ENCODE measurements at places on chromosomes 7 and 10.

DNA sequence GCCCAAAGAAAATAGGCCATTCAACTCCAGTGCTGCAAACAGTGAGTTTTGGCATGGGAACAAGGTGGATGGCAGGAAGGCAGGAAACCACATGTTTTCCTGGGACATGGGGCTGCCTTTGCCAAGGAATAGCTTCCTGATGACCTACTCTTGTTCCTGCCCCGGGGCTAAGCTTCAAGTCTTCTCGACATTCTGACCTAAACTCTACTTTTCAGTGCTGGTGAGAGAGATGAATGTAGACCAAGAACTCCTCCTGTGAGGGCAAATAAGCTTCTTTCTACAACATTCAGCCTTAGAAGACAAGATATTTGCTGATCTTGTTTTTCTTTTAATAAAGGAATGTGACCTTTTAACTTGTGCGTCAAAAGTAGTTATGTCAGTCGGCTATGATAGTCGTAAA, 199.0 kb downstream of the GPR37 start:
- no peak for DNase-seq

- DNase-seq = no peak
Observed at GRCh38 chr10:61642676-61643075, 20.1 kb upstream of the CABCOCO1 start.

GRCh38 chr7:47535704-47536628, 45.9 kb downstream of the TNS3 start:
- DNase-seq = no peak

- DNase-seq = no peak
Observed at GRCh38 chr10:49594594-49594993, 15.5 kb upstream of the SLC18A3 start.

DNA sequence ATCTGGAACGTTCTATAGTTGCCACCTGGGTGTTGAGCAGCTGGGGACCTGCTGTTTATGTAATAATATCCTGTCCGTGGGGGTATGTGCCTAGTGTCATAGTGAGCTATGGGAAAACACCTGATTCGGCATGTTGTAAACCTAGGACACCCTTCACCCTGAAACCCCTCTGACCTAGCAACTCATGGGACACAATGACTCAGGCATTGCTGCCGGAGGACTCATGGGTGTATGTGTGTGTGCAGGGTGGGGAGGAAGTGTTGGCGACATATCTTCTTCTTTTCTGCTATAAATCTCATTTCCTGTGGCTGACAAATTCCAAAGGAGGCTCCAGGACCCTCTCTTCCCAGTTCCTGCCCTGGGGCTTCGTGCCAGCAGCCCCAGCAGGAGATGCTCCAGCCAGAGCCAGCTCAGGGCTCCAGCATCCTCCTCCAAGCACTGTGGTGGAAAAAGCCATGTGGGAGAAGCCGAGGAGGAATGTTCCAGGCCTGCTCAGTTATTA, 77.0 kb upstream of the PODXL start:
- DNase-seq = no peak

DNA sequence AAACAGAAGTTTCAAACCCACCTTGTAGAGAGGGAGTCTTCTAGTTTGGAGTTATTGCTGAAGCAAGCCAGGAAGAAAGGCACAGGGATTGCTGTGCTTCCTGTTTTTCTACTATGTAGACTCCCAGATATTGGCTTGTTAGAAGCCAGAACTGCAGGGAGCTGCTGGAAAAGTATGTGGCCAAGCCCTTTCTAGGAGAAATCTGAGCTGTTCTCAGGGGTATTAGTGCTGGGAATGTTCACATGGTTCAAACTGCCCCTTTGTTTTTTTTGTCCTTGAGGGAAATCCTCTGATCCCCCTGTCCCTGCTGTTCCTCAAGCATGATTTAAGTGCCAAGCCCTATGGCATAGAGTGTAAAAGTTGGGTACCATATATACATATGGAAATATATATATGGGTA, 184.0 kb downstream of the CCDC7 start:
- no peak for DNase-seq

GRCh38 chr7:5614600-5614999, 166.9 kb downstream of the RNF216 start:
- DNase-seq = no peak

- DNase-seq = no peak
Observed at GRCh38 chr10:98664329-98665042, 217.8 kb upstream of the HPS1 start.

GRCh38 chr7:2099048-2099957, 133.4 kb downstream of the MAD1L1 start:
- no peak for DNase-seq

DNA sequence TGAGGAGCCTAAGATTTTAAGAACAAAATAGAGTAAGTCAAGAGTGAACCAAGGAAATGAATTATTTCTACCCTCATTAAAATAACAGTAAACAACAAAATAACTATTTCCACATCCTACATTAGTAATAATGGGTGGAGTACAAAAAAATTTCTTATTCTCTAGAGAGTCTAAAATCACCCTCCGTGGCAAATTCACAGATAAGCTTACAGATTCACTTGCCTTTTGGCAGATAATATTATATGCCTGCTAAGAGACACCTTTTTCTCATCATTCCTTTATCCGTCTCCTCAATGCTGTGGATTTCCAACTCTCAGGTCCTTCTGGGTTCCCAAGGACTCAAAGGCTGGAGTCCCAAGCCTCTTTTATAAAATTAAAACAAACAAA, 2.2 kb upstream of the EPC1 start:
- DNase-seq = no peak

- DNase-seq = no peak
Observed at GRCh38 chr10:97895084-97895483, 45.4 kb downstream of the GOLGA7B start.

GRCh38 chr10:111650088-111650487, 533.5 kb downstream of the GPAM start:
- no peak for DNase-seq

DNA sequence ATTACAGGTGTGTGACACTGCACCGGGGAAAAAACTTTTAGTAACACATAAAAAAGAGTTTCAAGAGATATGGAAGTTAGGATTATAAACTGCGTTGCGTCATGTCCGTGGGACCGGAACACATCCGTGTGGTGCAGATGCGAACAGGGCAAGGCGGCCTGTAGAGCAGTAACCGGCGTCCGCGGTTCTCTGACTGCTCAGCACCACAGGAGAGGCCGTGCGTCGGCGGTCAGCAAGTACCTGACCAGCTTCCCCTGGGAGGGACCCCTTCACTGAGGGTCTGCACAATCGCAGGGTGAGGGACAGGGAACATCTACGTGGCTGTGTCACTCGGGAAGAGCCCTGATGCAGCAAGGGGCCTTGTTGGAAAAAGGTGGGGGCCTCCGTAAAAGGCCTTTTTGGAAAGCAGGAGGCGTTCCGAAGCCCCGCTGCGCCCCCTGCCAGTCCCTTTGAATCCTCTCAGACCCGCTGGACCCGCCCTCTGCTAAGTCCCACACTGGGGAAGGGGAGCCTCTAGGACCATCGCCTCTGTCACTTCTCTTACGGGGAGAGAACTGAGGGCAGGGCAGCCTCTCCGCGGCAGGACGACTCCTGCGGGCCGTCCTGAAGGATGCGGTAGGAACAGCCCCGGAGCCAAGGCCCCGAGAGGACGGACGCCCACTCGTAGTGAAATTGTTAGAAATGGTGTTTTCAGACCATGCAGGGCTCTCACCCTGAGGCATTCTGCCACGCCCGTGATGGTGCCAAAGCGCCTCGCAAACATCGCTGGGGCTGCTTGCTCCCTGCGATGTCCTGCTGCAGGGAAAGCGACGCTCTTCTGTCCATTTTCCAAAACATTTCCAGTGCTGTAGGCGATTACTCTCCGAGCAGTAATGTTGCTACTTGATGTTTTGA, 771.6 kb upstream of the COBL start:
- no peak for DNase-seq

- no peak for DNase-seq
Observed at GRCh38 chr7:121054925-121055324, 66.4 kb downstream of the CPED1 start.

DNA sequence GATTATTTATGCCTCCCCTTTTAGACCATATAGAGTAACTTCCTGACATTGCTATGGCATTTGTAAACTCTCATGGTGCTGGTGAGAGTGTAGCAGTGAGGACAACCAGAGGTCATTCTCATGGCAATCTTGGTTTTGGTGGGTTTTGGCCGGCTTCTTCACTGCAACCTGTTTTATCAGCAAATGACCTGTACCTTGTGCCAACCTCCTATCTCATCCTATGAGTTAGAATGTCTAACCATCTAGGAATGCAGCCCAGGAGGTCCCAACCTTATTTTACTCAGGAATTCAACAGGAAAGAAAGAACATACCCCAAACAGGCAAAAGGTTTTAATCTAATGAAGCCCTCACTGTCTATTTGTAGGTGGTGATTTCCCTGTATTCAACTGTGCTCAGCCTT, 205.4 kb upstream of the YAE1 start:
- no peak for DNase-seq

DNA sequence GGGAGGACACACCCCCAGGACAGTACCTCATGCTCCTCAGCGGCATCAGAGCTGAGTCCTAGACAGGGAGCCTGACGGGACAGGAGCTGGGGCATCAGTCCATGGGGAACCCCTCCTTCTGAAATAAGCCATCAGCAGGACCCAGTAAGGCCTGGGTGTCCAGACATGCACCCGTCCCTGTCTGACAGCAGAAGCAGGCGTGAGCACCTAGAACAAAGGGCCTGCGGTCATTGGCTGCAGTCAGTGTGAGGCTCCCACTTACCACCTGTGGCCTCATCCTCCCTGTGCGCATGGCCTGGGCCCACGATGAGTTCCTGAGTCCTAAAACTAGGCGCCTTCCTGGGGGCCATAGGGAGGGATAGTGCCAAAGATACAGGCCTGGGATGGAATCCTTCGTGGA, 484.7 kb downstream of the PTPRN2 start:
- no peak for DNase-seq

DNA sequence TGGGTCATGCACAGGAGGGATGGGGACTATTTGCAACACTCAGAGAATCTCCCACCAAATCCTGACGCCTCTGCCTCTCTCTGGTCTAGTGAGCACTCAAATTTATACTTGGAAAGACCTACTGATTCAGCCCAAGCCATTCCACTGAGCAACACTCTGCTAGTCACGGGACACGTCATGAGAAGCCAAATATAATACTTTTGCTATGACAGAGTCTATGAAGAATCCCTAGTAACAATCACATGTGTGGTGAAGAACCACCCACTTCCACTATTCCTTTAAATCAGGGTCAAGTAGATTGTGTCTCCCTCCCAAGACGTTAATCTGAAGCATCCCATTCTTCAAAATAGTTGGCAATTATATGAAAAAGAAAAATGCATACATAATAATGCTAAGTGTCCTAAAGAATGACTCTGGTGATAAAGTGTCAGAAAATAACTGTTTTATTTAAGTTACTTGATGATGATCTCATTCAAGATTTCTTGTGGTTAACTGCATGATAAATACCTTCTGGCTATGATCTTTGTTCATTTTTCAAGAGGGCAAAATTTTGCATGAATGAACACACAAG, 28.5 kb downstream of the CHCHD3 start:
- no peak for DNase-seq

DNA sequence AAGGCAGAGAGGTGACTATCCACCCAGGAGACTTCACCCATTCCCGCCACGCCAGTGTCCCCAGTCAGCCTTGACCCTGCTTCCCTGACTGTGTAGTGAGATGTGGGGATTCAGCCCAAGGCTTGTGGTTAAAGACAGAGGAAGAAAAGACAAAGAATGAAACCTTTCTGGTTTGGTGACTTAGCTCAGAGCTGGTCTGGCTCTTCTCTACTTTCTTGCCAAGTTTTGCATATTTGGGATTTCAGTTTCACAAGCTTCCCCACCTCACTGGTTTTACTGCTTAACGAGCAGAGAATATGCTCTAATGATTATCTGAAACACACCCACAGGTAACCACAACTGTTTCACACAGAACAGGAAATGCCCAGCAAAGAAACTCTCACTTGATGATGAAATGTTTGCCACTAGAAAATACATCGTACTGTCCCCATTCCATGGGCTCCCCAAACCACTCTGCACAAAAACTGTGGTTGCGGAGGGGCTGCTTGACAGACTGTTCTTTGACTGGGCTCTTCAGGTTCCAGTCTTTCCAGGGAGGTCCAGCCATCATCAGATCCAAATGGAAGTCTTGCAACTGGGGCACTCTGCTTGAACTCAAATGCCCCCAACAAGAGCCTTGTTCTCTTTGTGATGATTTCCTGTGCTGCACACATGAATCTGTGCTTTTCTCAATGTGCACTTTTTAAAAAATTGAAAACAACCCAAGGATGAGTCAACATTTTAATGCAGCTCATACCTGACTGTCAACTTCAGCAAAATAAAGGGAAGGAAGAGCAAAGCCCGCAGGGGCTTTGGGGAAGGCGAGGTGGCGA, 95.5 kb downstream of the CTBP2 start:
- DNase-seq = no peak

GRCh38 chr10:29055101-29055500, 233.8 kb upstream of the LYZL1 start:
- DNase-seq = no peak

DNA sequence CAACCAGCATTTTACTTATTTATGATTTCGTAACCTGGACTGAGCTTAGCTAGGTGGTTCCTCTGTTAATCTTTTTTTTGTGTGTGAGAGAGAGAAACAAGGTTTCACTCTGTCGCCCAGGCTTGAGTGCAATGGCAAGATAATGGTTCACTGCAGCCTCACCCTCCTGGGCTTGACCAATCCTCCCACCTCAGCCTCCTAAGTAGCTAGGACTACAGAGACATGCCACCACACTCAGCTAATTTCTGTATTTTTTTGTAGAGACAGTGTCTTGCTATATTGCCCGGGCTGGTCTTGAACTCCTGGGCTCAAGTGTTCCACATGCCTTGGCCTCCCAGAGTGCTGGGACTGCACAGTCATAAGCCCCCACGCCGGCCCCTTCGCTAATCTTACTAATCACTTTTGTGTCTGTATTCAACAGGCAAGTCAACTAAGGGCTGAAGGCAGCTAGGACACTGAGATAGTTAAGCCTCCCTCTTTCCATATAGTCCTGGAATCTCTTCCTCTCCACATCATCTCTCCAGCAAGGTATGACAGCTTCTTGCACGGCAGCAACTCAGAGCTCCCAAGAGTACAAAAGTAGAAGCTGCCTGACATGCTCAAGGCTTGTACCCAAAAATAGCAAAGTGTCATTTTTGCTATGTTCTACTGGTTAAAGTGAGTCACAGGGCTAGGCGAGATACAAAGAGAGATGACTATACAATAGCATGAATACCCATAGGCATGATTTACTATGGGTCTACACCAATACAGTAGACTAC, 11.3 kb downstream of the KMT2C start:
- DNase-seq = no peak

- DNase-seq = no peak
Observed at GRCh38 chr10:118107040-118107439, 60.3 kb upstream of the RAB11FIP2 start.

- no peak for DNase-seq
Observed at GRCh38 chr10:118092209-118092608, 45.5 kb upstream of the RAB11FIP2 start.

GRCh38 chr10:125641398-125641797, 41.6 kb downstream of the TEX36 start:
- DNase-seq = no peak
